ENCODE measurements at places on chromosomes 13 and 19. TPM values are rescaled to one million over a fixed set of nuclear protein-coding genes. Genes with fewer than 3 reads are reported as not detected.

TIMM29 gene
- total RNA-seq = 44.4 TPM

DIAPH3 gene
- 0.54 TPM for total RNA-seq

SIGLEC6 gene
- total RNA-seq = 0.54 TPM

CILP2 gene
- total RNA-seq = 0.27 TPM

ACP7 gene
- total RNA-seq = not detected

TMEM143 gene
- 6.2 TPM for total RNA-seq

CNMD gene
- 1.3 TPM for total RNA-seq

Measured in hematopoietic multipotent progenitor cell (in vitro differentiated cells).